Retina (tissue), 1 donor: ENCODE measurements at places on chromosomes 5 and 9.

DNA sequence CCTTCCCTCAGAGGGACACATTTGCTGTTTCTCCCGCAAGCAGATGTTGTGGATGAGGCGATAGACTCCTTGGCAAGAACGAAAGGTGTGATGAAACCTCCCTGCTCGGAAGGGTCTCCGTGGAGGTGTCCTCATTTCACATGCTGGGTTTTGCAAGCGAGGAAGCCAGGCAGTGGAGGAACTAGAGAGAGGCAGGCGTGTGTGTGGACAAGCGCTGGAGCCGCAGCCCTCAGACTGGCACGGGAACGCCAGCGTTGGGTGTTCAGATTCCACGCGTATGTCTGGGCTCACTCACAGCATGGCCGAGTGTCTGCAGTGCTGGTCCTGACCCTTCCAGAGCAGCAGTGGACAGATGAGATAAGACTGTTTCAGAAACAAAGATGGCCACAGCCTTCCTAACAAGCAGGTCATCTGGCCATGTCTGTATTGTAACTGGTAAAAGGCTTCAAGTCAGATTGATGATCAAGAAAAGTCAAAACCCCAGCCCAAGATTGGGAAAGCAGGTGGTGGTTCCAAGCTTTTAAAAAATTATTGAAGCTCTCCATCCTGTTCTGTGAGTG lies 35.0 kb upstream of the NCS1 start:
- DNase-seq: no peak

DNA sequence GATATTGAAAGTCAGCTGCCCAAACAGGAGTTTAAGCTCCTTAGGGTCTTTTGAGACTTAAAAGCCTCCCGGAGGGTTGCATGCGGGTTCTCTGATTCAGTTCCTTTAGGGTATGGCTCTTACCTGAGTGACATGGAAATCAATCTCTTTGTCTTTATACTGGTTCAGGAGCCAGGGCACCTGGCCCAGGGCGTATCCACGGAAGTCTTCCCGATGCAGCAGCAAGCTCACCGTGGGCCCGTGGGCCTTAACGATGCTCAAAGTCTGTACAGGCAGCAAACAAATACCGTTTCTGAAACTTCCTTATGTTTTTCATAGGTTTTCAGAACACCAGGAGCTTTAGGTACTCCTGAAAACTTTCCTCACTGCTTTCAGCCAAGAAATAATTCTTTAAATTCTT lies 13.2 kb downstream of the MROH2B start:
- no peak for DNase-seq

- DNase-seq: no peak
These were observed 45.7 kb upstream of the ADRB2 start for GRCh38 chr5:148780711-148781110.

DNA sequence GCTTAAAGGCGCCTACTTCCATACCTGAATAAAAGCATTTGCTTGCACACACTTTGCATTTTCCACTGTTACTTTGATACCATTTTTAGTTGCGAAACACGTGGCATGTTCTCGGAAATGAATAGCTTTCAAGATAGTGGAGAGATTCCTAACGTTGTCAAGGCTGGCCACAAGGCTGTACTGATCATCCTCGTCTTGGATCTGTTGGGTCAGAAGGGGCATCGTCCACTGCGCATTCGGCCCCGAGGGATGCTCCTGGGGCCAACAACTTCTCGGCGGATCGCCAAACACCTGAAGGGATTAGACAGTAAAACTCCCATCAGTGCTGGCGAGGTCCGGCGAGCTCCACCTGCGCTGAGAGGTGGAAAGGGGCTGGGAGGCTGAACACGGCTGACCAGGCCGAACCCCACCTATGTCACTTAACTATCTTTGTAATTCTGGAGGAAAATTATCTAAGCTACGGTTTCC lies 599 bp downstream of the RAD1 start:
- no peak for DNase-seq

GRCh38 chr5:11547730-11548129 lies 356.5 kb downstream of the CTNND2 start:
- no peak for DNase-seq

DNA sequence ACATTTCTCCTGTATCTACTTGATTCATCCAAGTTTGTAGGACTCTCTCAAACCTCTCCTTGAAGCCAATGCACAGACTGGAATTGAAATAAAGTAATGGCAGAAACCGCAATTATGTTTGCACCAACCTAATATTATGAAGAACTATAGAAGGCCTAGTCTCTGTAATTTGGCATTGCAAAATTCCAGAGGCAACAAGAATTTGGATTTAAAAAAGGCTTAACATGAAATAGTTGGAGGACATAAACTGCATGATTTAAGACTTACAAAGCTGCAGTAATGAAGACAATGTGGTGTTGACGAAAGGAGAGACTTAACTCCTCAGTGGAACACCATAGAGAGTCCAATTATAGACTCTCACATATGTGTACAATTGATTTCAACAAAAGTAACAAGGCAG lies 117.8 kb upstream of the MINAR2 start:
- no peak for DNase-seq

- no peak for DNase-seq
These were observed 407.4 kb downstream of the BRINP1 start for GRCh38 chr9:118961857-118962256.

DNA sequence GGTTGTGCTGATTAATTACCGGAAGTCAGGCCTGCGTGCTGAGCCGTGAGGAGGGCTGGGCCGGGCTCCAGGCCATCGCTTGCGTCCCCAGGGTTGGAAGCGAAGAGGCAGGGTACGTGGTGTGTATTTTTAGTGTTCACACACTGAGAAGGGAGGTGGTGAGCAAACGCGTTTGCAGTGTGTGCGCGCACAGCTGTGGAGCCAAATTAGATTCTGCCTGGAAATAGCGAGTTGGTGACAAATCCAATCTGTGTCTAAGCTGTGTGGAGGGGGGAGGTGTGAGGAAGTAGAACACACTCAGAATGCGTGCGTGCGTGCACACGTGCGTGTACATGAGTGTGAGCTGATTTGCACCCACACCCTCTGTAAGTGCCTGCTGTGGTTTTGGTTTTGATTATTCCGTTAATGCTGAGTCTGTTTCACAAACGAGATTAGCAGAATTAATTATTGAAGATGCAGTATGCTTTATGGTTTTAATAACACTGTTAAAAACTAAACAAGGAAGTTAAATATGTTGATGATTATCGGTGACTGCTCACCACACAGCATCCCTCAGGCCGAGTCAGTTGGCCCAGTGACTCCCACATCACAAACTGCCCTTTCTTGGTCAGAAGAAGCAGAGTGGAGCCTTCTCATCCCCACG lies 111.8 kb upstream of the FCN2 start:
- no peak for DNase-seq

DNA sequence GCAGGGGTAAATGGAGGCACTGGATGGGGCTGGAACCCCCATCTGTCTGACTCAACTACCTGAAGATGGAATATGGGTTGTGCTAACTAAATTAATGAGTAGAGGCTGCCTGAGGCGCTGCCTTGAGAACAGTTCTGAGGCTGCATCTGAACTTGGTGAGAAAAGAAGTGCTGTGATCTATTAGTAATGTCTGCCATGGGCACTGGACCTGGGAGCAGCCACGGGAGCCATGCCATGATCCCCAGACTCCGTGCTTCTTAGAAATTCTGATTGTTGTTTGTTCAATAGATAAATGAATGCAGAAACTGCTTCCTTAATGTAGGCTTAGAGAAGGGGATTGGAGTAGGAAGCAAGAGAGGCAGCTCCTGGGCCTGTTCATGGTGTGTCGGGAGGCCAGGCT lies 80.2 kb downstream of the KCNIP1 start:
- DNase-seq: no peak
